ENCODE measurements at places on chromosomes 2 and 18.

GRCh38 chr2:60862642-60863041, 18.7 kb upstream of the REL start:
- no peak for DNase-seq

DNA sequence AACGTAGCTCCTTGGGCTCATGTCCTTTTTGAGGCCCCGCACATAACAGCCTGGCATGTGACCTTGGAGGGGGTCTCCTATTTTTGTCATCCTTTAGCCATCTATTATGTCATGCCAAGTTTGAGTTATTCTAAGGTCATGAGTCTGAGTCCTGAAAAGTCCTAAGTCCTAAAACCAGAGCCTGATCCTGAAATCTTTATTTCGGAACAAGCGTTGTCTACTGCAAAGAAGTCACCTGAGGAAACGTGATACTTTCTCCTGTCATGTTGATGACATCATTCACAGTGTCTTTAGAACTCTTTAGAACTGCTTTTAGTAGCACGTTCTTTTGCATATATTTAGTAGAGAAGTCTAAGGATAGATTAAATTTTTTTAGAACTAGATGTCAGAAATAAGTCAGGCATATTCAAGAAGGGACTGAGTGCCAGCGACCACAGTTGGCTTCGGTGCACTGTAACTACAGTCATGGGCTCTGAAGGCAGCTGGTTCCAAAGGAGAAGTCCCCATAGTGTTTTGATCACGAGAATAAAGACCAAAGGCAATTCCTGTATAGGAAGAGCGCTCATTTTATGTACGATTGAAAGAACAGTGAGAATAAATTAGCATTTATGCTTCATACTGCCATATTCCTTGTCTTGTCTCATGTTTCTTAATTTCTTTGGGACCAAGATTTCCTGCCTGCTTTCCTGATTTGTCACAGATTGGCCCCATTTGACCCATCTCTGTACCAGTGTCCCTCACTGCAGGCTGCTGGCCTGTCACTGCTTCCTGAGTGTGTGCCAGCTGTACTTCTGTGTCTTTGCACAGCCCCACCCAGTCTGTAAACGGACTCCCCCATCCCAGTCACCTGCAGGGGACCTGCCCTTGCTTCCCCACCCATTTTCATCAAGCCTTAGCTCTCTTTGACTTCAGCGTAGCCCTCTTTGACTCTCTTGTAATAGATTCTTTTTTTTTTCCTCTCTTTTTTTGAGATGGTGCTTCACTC, 75.8 kb downstream of the ASAP2 start:
- no peak for DNase-seq

DNA sequence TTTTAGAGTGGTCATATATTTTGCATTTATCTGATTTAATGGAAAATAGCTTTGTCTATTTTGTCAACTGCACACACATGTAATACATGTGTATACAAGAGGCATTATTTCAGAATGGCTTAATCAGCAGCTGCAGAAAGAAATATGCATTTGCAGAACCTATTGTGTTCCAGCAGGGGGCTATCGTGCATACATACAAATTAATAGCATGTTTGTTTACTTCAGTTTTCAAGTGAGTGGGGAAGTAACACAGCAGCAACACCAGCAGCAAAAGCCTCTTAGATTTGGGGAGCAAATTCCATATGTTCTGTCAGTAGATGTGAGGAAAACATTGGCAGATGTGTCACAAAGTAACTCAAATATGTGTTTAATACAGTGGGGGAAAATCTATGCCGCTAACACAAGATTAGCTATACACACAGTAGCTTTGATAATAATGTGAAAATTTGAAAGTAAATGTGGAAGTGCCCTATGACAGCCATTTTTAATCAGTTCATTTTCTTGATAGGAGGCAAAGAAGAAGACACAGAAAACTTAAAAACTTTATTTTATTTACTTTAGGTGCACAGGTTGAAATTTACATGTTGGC, 218.1 kb downstream of the WDR7 start:
- peak; percentile 28 for DNase-seq

DNA sequence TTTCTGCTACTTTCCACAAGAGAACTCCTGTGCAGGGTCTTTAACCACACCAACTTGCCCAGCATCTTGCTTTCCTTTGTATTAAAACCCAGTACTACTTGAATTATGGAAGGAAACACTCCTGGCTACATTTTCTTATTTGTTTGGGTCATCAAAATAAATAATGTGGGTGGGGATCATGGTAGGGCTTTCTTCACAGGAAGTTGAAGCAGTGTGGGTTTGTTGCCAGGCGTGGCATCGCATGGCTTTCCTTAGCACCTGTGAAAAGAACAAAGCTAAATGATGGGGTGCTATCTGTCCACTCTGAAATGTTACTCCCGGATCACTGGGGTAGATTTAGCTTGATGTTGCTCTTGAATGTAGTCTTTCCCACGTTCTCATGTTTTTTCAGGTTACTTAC, 18.7 kb downstream of the ARHGAP25 start:
- no peak for DNase-seq

GRCh38 chr2:108813732-108814131, 27.2 kb downstream of the CCDC138 start:
- DNase-seq = no peak

DNA sequence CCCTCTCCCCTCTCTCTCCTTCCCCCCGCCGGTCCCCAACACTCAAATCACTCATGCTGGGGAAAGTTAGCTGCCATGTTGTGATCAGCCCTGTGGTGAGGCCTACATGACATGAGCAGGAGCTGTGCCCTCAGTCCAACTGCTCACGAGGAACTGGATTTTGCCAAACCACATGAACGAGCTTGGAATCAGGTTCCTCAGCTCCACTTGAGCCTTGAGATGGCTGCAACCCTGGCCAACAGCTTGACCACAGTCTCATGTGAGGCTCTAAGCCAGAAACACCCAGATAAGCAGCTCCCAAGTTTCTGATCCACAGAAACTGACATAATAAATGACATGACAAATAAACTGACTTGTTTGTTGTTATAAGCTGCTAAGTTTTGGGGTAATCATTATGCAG, 38.4 kb downstream of the ARL4C start:
- DNase-seq = no peak

- no peak for DNase-seq
These were observed 486.9 kb upstream of the RAB6C start for GRCh38 chr2:129492548-129492947.

GRCh38 chr18:35026407-35027061, 14.7 kb upstream of the MAPRE2 start:
- no peak for DNase-seq
